ENCODE measurements at places on chromosomes 2 and 18.

DNA sequence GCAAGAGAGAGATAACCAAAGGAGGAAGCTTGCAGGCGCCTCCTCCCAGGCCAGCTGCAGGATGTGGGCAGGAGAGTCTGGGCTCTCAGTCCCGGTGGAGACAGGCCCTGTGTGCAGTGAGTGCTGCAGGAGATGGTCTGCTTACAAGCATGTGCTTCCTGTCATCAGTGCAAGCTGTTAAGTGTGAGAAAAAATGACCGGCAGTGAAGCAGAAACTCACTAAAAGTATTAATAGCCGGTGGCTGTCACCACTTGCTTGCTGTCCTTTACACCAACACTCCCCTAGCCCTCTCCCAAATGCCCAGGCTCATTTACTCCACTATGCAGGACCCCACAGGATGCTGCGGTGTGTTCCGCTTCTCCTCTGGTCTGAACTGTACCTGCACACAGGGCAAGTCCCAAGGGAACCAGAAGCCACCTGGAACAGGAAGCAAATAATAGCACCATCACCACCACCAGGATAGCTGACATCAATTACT, 435.6 kb upstream of the HS6ST1 start:
- no peak for DNase-seq

DNA sequence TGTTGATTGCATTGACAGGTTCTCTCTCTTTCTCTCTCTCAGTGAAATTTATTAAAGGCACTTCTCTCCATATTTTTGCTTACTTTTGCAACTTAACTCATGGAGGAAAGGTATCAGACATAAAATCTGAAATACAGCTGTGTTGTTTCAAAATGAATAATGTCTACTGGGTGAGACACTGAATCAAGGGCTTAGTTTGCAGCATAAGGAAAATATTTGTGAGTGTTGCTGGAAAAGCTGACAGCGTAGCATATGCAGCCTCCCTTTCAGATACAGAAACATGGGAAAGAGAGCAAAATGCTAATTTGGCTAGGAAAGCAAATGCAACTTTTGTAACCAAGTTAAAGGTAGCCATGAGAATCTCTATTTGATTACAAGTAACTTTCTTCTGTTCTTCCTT, 81.5 kb upstream of the COL3A1 start:
- DNase-seq: no peak

DNA sequence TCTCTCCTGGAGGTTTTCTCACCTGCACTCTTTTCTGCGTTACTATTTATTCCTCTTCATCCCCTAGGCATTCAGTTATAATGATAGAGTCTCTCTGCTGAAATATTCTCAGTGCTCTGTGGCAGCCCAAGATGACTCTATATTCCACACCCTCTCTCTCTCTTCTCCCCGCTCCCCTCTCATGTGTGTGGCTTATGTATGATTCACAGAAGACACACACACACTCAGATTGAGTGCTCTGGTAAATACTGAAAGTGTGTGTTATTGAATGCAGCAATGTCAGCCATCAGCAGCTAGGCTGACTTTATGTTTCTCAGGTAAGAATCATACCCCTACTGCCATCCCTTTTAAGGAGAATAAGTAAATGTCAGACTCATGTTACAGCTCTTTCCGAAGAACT, 201.2 kb downstream of the SLC4A10 start:
- DNase-seq: no peak

DNA sequence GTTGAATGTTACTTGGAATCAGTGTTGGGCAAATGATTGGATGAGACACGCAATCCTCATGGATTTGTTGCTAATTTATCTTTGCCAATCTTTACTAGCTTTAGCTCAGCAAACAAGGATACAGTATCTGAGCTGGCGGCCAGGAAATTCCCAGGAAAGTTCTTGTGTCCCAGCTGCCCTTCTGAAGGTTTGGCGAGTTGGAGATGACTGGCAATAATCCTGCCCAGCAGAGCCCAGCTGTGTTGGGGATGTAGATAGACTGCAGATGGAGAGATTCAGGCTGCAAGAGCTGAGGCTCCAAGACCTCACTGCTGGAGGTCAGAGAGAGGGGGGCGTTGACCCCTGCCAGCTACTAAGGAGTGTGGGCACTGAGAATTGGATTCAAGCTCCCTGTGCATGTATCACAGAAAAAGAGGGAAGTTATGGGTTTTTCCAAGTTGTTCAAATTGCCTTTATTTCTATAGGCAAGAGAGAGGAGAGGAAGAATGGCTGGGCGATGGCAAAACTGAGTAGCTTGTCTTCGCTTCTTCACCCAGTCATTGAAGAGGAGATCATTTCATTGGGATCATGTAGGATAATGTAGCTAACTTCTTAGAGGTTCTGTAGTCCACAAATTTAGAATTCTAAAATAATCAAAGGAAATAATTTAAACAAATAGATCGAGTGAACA, 506.8 kb upstream of the LRATD1 start:
- no peak for DNase-seq

DNA sequence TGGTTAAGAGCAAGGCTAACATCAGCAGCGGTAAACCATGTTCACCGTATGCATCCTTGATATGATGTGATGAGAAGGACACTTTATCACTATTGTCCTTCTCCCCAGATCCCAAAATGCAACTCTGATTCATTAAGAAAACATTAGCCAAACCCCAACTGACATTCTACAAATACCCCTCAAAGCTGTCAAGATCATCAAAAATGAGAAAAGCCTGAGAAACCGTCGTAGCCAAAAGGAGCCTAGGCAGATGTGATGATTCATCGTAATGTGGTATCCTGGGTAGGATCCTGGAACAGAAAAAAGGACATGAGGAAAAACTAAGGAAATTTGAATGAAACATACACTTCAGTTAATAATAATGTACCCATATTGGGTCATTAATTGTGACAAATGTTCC, 67.3 kb upstream of the ST6GAL2 start:
- DNase-seq: no peak
